Melanocyte of skin (primary cell): ENCODE measurements at places on chromosomes 3 and 15. TPM values are rescaled to one million over a fixed set of nuclear protein-coding genes. Genes with fewer than 3 reads are reported as not detected.

MYRIP gene
- 0.73 and 3.1 TPM in 2 replicates for total RNA-seq

RHCG gene
- 0.15 TPM in 1 of 2 replicates, not detected in the other for total RNA-seq

MTHFS gene
- 24.0 and 32.7 TPM in 2 replicates for total RNA-seq

HTR3E gene
- not detected in 2 replicates for total RNA-seq

C3orf52 gene
- 11.6 and 18.0 TPM in 2 replicates for total RNA-seq

BCHE gene
- 19.6 and 35.6 TPM in 2 replicates for total RNA-seq

INSYN1 gene
- 4.0 and 8.9 TPM in 2 replicates for total RNA-seq

WNT5A gene
- total RNA-seq: 1.7 and 5.3 TPM in 2 replicates

ALDH1L1 gene
- total RNA-seq: under 0.01 and 0.36 TPM in 2 replicates
